ENCODE measurements at places on chromosomes 2 and 18. TPM values are rescaled to one million over a fixed set of nuclear protein-coding genes. Genes with fewer than 3 reads are reported as not detected.

Gene LINC00305
- not detected for total RNA-seq

Gene CFAP65
- 2.3 TPM for total RNA-seq

Gene LIPG
- 6.9 TPM for total RNA-seq

Gene HOXD9
- total RNA-seq = not detected

Gene FABP1
- not detected for total RNA-seq

Gene TBC1D8
- 14.5 TPM for total RNA-seq

Gene TRAPPC8
- 79.4 TPM for total RNA-seq

Gene CD226
- total RNA-seq = 1.8 TPM

Gene NPHP1
- total RNA-seq = 12.9 TPM

Gene PNO1
- total RNA-seq = 13.4 TPM

Gene STK16
- total RNA-seq = 15.5 TPM

Gene GREB1L
- 11.1 TPM for total RNA-seq

Gene RAB10
- 185 TPM for total RNA-seq

Gene SERPINB10
- total RNA-seq = 0.46 TPM

Gene CD8A
- 1.6 TPM for total RNA-seq

Gene TMEM198
- 13.8 TPM for total RNA-seq

Gene NT5DC4
- total RNA-seq = not detected

Gene CCDC74B
- total RNA-seq = 9.2 TPM

Gene CACNB4
- total RNA-seq = 67.8 TPM

Gene REG3A
- total RNA-seq = not detected

Gene YWHAQ
- 830 TPM for total RNA-seq

Gene GRHL1
- 10.6 TPM for total RNA-seq

Gene FAM237A
- total RNA-seq = 0.46 TPM

Gene ERBB4
- 78.7 TPM for total RNA-seq

Gene CTLA4
- total RNA-seq = 0.23 TPM

Gene GPR55
- not detected for total RNA-seq

Gene TMEM37
- total RNA-seq = 0.92 TPM

Gene FIGN
- 40.4 TPM for total RNA-seq

Gene TRIM54
- total RNA-seq = not detected

Measured in diencephalon (tissue), 1 donor.